Neural crest cell (in vitro differentiated cells): ENCODE measurements at places on chromosomes 16 and 17. TPM values are rescaled to one million over a fixed set of nuclear protein-coding genes. Genes with fewer than 3 reads are reported as not detected.

The GP1BA gene
- total RNA-seq, result not detected in 2 replicates

The TSPOAP1 gene
- total RNA-seq, result 27.9 and 30.5 TPM in 2 replicates

The OTOA gene
- total RNA-seq, result 0.21 and 0.34 TPM in 2 replicates

The PLA2G10 gene
- total RNA-seq, result not detected in 2 replicates

The SALL1 gene
- total RNA-seq, result 79.4 and 85.7 TPM in 2 replicates

The ANKRD13B gene
- total RNA-seq, result 65.0 and 70.0 TPM in 2 replicates

The SMPD3 gene
- total RNA-seq, result 3.2 and 3.8 TPM in 2 replicates

The TEX14 gene
- 0.21 and 0.48 TPM in 2 replicates for total RNA-seq

The ADORA2B gene
- total RNA-seq, result 0.98 and 1.0 TPM in 2 replicates

The PARD6A gene
- 7.5 and 8.3 TPM in 2 replicates for total RNA-seq

The KRT28 gene
- total RNA-seq, result not detected in 2 replicates

The TSPAN10 gene
- 1.5 and 1.6 TPM in 2 replicates for total RNA-seq

The KRTAP4-3 gene
- not detected in 2 replicates for total RNA-seq

The WSCD1 gene
- total RNA-seq, result 75.8 and 93.3 TPM in 2 replicates

The ADAMTS18 gene
- total RNA-seq, result 0.12 TPM in 1 of 2 replicates, not detected in the other

The TBC1D24 gene
- total RNA-seq, result 30.0 and 32.5 TPM in 2 replicates

The SLC9A5 gene
- 3.3 and 4.4 TPM in 2 replicates for total RNA-seq

The CISD3 gene
- total RNA-seq, result 9.0 and 11.0 TPM in 2 replicates

The AURKB gene
- 176 and 186 TPM in 2 replicates for total RNA-seq

The HLF gene
- total RNA-seq, result not detected in 2 replicates

The MBTD1 gene
- 32.9 and 36.8 TPM in 2 replicates for total RNA-seq

The MYH8 gene
- total RNA-seq, result not detected in 2 replicates

The RNU2-1 gene
- 6,904 and 8,313 TPM in 2 replicates for total RNA-seq

The MARCHF10 gene
- 0.23 and 0.25 TPM in 2 replicates for total RNA-seq

The TLK2 gene
- total RNA-seq, result 52.8 and 60.6 TPM in 2 replicates

The KIF1C gene
- 61.7 and 68.4 TPM in 2 replicates for total RNA-seq

The DUSP14 gene
- total RNA-seq, result 21.0 and 21.5 TPM in 2 replicates

The TP53TG3 gene
- total RNA-seq, result not detected in 2 replicates

The KIF18B gene
- total RNA-seq, result 87.3 and 93.1 TPM in 2 replicates

The IL34 gene
- total RNA-seq, result 0.16 and 0.47 TPM in 2 replicates
